ENCODE measurements at places on chromosomes 6 and 20.
A peak's percentile ranks its signal among the peaks of the same experiment; 100 is the strongest.

- DNase-seq = no peak
These were observed 8.0 kb downstream of the SLC22A3 start for GRCh38 chr6:160356074-160356744.

DNA sequence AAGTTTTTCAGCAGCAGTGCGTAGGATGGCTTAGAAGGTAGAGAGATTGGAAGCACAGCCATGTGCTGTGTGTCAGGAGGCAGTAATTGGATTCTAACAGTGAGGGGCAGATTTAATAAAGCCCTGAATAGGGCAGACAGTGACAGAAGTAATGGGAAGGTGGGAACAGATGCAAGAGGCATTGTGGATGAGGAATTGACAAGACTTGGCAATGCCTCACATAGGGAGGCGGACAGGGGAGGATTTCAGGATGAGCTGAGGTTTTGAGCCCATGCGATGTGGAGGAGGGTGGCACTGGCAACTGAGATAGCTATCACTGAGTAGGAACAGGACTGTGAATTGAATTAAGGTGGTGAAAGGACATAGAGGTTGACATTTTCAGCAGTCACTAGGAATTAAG lies 262.2 kb upstream of the FLRT3 start:
- no peak for DNase-seq

DNA sequence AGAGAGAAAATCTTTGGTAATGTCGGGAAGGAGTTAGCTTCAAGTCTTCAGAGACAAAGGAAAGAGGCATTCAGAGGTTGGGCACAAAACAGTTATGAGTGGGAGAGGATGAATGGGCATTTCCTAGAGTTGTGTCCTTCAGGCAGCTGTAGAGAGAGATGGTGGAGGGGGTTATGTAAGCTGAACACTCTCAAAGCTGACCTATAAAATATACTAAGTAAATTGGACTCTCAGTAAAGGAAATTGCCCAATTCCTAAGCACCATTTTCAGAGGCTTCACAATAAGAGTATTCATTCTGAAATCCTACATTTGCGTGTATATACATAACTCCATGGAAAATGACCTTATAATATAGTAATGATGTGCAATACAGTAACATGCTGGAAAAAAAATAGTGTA lies 161.2 kb downstream of the KCNQ5 start:
- DNase-seq = no peak

- DNase-seq = no peak
These were observed 31.4 kb downstream of the LYRM4 start for GRCh38 chr6:5229356-5229755.

GRCh38 chr6:163863565-163863964 lies 449.0 kb downstream of the QKI start:
- DNase-seq = no peak

DNA sequence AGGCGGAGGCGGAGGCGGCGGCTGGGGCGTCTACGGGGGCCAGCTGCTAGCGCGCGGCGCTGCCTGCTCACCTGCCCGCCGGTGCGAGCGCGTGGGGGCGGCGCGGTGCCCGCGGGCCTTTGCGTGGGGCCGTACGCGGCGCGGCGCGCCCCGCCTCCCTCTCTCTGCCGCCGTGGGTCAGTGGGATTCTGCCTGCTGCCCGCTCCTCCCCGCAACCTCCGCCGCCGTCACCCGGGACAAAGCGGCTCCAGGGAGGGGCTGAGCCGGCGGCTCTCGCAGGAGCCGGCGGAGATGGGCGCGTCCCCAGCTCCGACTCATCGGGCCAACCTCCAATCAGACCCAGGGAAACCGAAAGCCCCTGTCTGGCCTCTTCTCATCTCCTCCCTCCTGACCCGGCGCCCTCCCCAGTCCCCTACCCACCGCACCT lies at the start of gene RCAN2:
TSS of gene RCAN2 (minus strand) at position 249 of the 427 bp plus-strand sequence.
- DNase-seq = peak; percentile 52

GRCh38 chr6:143394389-143394788 lies 56.1 kb downstream of the ADAT2 start:
- no peak for DNase-seq

DNA sequence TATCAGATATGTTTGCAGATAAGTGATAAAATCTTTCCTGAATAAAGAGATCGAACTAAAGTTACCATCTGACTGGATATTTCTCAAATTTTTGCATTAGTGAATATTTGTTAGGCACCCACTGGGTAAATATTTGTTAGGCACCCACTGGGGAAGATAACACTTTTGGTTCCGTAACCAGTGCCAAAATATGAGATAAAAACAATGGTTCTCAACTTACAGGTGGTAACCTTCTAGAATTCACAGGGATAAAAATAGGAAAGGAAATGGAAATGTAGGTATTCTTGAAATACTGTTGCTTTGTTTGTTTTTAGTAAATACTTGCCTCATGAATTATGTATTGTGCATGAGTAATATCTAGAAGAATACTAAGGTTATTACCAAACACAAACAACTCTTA lies 245.0 kb upstream of the KHDRBS2 start:
- no peak for DNase-seq

DNA sequence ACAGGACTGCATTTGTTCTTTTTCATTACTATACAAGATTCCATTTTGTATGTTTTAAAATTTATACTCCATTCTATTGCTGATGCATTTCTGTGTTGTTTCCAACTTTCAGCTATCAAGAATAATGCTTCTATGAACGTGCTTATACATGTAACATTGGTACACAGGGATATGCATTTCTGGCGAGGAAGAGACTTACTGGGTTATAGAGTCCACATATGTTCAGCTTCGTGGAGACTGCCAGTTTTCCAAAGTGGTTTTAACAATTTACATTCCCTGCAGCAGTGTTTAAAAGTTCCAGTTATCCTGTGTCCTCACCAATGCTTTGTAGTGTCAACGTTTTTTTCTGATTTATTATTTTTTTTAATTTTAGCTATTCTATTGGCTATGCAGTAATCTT lies 48.5 kb downstream of the AIG1 start:
- no peak for DNase-seq

- DNase-seq = no peak
These were observed 77.0 kb downstream of the TBX18 start for GRCh38 chr6:84687431-84687830.

DNA sequence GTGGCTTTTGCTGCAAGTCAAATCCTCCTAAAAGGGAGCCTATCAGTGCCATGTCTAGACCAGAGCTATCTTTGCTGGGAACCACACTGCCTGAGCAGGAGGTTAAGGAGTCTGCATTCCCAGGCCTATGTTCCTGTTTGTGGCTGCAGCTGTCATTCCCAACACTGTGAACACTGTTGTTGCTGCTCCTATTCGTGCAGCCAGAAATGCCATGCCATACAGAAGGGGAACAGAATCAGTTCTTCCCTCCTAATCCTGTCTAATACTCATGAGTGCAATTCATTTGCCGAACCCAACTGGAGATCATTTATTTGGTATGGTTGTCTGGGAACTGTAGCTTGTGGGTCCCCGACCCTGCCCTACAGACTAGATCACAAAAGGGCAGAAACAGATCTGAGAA lies 406.5 kb upstream of the GJE1 start:
- DNase-seq = no peak

DNA sequence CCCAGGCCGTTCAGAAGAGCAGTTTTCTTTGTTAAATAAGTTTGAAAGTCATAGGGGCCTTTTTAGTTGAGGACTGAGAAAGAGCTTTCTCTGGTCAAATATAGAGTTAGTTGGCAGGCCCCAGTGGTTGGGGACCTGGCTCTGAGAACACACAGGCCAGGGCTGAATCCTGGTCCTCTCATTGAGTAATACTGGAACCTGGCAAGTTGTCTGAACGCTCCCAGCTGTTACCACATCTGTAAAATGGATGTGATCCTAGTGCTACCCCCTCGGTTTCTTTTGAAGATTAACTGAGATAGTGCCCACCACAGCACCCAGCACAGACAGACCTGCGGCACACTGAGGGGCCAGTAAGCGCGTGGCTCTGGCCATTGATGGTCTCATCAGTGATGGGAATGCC lies 215.5 kb downstream of the ZDHHC14 start:
- no peak for DNase-seq

DNA sequence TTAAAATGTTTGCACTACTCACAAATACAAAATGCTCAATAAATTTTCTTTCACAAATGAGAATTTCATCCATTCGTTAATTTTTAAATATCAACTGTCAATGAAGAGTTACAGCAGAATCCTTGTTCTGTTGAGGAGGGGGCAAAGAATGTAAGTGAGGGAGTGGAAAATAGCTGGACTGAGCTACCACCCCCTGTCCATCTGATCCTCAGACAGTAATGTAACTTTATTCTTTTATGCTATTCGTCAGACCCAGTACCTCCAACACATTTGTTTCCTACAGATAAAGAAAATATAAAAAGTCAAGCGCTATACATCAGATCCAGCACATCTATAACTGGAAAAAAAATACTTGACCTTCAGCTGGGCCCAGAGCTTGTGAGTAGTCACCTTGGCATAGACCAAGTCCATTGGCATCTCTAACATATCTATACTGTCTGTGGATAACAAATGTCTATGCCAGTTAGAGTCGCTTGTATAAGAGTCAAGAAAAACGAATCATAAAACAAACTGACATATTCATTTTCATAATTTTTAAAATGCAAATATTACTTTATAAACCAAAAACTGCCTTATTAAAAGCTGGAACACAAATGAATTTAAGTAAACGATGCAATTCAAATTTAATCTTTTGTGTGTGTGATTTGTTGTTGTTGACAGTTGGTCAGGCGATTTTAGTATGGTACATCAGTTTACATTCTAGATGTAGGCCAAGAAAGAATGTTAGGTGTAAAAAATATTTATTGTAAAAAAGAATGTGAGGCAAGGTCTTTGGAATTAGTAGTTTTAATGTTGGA lies 57.2 kb upstream of the HFE start:
- DNase-seq = no peak

- DNase-seq = no peak
These were observed 112.3 kb downstream of the ARID1B start for GRCh38 chr6:156889469-156889868.
